Anterior cingulate cortex (tissue), 58 donors: ENCODE measurements at places on chromosomes 11 and 22.
A peak's percentile ranks its signal among the peaks of the same experiment; 100 is the strongest.

DNA sequence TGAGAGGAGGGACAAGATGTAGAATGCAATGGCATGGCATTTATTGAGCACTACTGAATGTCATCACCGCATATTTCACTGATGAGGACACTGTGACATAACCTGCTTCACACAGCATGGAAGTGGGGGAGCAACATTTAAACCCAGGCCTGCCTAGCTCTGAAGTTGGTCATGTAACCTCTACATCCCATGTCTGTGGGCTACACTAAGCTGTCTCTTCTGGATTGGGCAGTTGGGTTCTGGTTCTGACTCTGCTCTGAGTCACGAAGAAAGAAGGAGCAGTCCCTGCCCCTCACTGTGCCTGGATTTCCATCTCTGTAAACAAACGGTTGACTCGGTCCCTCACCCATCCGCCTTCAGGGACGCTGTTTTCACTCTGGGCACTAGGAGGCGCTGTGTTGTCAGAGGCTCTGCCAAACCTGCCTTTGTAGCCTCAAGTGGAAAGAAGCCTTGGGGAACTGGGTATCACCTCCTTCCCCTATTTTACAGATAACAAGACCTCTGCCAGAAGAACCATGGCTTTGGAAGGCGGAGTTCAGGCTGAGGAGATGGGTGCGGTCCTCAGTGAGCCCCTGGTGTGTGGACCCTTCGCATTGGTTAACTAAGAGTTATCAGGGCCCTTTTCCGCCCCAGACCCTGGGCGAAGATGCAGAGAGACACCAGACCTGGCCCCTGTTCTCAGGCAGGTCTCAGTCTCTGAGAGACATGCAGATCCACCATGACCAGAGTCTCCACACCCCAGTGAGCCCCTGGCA is 12.7 kb upstream of the ARHGEF17 start:
- no peak for DNase-seq

DNA sequence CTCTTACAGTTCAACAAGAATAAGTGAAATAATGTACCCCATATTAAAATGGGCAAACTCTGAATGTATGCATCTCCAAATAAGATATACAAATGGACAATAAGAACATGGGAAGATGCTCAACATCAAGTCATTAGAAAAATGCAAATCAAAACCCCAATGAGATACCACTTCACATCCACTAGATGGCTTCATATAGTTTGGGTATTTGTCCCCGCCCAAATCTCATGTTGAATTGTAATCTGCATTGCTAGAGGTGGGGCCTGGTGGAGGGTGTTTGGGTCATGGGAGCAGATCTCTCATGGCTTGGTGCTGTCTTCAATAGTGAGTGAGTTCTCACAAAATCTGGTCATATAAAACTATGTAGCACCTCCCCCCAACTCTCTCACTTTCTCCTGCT is 5.7 kb downstream of the MPZL2 start:
- no peak for DNase-seq

GRCh38 chr11:102729849-102730815 is 5.4 kb upstream of the MMP8 start:
- DNase-seq: no peak

GRCh38 chr11:68044145-68044813 is 5.5 kb downstream of the TCIRG1 start:
- DNase-seq: no peak

GRCh38 chr11:122933416-122933815 is 48.2 kb downstream of the BSX start:
- no peak for DNase-seq

DNA sequence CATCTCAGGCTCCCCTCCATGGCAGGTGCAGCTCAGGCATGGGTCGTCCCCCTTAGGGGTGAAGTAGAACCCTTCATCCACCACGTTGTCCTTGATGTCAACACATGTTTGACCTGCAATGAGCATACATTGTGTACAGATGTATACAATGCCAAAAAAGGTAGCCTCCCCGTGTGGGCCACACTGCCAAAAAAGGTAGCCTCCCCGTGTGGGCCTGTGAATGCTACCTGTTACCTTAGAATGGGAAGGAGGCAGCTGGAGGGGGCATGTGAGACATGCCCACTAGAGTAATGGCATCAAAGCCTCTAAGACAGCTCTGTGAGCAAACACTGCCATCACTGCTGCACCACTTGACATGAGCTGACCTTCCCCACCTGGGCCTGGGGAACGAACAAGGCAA is 73.7 kb downstream of the DGCR2 start:
- no peak for DNase-seq

- no peak for DNase-seq
Measured at GRCh38 chr11:108871152-108871551, 206.3 kb downstream of the DDX10 start.

- DNase-seq: no peak
Measured at GRCh38 chr11:1218788-1219445, 3.9 kb upstream of the MUC5B start.

DNA sequence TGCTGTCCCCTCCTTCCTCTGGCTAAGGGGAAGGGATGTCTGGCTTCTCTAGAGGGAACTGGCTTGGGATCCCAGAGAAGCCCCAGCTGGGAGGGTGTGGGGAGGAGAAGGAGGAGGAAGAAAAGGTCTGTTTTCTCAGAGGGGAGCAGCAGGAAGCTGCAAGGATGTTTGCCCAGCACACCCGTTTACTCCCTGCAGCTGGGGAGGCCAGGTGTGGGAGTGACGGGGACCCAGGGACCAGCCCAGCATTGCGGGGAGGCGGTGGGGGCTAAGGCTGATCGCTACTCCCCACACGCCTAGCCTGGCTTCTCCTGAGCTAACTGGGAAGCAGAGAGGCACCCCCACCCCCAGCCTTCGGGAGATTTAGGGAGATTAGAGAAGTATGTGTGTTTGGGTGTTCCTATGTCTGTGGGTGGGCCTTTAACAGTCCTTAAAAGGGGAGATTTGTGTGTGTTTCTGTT is 3.9 kb downstream of the CREB3L1 start:
- no peak for DNase-seq

- no peak for DNase-seq
Measured at GRCh38 chr22:41445129-41446056, 1.2 kb downstream of the TOB2 start.

- DNase-seq: no peak
Measured at GRCh38 chr11:123391646-123392348, 38.3 kb upstream of the GRAMD1B start.

GRCh38 chr11:128336203-128336602 is 251.2 kb downstream of the ETS1 start:
- no peak for DNase-seq

GRCh38 chr11:118060869-118061268 is 16.0 kb upstream of the TMPRSS4 start:
- no peak for DNase-seq

DNA sequence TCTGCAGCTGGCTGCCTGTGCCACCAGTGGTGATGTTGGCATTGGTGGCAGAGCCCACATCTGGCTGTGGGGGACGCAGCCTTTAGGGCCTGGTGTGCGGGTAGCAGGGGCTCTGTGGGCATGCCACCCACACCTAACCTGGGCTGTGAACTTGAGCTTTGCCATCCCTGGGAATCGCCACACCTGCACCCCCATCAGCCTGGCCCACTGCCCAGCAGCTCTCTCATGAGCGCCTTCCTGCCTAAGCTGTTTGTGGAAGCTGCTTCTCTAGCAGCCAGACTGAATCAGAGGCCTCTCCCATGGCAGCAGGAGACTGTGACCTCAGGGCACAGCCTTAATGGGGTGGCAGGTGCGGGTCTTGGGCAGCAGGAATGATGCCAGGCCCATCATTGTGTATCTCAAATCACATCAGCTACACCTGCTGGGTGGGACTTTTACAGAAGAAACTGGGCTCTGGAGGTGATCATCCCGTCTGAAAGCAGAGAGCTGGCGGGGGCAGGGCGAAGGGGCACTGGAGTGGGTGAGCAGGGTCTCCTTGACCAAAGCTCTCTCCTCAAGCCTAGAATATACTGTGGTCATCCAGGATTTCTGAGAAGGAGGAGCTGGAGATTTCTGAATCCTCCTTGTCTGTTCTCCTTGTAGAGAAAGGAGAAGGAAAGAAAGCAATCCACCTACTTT is 17.8 kb upstream of the CARS1 start:
- DNase-seq: no peak

GRCh38 chr11:1232021-1232882 is 9.4 kb downstream of the MUC5B start:
- DNase-seq: no peak

GRCh38 chr11:45771193-45771565 is 33.8 kb upstream of the SLC35C1 start:
- no peak for DNase-seq

- DNase-seq: peak; percentile 84
Measured at GRCh38 chr11:64372802-64373597, 14.0 kb downstream of the RPS6KA4 start.

DNA sequence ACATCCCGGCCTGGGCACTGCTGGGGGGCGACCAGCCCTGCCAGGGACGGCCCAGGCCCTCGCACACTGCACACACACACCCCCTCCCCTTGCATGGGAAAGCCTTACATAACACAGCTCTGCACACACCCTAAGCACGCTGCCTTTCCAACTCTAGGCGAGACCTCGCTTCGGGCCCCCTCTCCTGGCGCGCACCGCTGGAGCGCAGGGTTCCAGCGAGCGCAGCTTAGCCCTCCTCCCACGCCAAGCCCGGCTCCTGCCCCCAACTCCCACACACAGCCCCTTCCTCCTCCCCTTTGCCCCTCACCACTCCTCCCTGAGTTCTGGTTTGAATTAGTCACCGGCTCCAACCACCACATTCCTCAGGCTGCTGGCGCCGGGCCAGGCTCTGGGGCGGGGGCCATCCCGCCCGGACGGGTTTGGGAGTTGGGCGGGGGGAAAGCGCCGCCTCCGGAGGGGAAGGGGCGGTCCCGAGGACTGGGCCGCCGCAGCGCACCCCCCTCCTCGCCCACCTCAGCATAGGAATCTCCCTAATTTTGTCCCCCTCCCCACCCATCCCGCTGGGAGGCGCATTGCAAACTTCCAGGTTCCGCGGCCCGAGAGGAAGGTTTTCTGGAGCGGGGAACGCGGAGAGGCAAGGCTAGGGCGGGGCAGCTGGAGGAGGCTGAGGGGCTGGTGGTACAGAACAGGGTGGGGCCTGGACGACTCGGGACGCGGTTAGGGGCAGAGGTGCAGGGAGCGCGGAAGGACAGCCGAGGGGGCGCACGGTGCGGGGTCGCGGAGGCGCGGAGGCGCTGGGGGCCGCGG is 966 bp downstream of the AHNAK start:
- DNase-seq: no peak

DNA sequence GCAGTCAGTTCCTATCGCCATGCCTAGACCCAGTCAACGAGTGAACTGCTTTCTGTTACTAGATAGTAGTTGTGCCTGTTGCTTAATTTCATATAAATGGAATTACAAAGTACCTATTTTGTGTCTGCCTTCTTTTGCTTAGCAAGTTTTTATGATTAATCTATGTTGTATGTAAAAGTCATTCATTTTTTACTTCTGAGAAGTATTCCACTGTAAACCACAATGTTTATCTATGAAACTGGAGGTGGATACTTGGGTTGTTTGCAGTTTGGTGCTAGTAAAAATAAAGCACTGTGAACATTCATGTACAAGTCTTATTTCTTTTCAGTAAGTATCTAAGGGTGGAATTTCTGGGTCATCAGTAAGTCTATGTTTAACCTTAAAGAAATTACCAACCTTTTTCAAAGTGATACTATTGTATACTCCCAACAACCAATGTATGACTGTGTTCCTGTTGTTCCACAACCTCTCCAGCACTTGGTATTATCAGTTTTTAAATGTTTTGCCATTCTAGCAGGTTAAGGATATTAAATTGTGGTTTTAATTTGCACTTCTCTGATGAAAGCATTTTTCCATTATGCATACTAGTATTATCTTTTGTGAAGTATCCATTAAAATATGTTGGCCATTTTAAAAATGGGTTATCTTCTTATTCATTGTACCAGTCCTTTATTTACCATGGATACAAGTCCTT is 68.2 kb downstream of the DNAJC24 start:
- DNase-seq: no peak

GRCh38 chr11:116693593-116694348 is 79.0 kb downstream of the BUD13 start:
- no peak for DNase-seq

GRCh38 chr11:60318726-60319125 is 8.3 kb upstream of the MS4A6E start:
- DNase-seq: no peak
